ENCODE measurements at places on chromosomes 7 and 10. TPM values are rescaled to one million over a fixed set of nuclear protein-coding genes. Genes with fewer than 3 reads are reported as not detected.
A peak's percentile ranks its signal among the peaks of the same experiment; 100 is the strongest.

DNA sequence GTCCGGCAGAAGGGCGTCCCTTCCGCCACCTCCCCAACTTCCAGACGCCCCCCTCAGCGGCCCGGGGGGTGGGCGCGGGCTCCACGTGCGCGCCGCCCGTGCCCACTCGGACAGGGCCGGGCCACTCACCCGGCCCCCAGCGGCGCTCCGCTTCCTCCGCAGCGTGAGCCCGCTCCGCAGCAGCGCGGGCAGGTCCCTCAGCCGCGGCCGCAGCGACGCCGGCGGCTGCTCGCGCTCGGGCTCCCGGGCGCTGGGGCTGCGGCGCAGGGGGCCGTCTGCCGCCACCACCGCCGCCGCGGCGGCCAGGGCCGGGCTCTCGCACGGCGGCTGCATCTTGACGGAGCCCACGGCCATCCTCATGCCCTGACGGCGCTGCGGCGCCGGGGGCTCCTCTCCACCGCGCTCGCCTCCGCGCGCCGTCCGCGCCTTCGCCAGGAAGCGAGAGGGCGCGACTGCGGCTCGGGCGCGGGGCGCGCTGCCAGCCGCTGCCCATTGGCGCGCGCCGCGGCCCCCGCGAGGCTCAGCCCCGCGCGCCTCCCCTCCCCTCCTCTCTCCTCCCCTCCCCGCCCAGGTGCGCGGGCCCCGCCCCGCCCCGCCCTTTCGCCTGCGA is at the start of gene RAPGEF5:
TSS of gene RAPGEF5 (minus strand) at position 454 of the 610 bp plus-strand sequence. CDS start at position 360, 94 bp downstream.
- no peak for DNase-seq

- DNase-seq = no peak
Observed at GRCh38 chr7:154178895-154179294, 126.7 kb downstream of the DPP6 start.

DNA sequence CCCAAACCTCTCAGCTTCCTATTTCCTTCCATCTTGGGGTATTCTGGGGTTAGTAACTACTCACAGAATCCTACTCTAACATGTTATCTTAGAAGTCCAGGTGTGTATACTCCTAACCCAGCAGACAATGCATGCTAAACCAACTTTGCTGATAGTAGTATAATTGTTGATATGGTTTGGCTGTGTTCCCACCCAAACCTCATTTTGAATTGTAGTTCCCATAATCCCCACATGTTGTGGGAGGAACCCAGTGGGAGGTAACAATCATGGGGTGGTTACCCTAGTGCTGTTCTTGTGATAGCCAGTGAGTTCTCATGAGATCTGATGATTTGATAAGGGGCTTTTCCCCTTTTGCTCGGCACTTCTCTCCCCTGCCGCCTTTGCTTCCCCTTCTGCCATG is 135.1 kb downstream of the CHRM2 start:
- no peak for DNase-seq

- peak; percentile 43 for DNase-seq
Observed at GRCh38 chr10:28393956-28394568, 91.2 kb upstream of the MPP7 start.

The MYO3A gene
- total RNA-seq = not detected

DNA sequence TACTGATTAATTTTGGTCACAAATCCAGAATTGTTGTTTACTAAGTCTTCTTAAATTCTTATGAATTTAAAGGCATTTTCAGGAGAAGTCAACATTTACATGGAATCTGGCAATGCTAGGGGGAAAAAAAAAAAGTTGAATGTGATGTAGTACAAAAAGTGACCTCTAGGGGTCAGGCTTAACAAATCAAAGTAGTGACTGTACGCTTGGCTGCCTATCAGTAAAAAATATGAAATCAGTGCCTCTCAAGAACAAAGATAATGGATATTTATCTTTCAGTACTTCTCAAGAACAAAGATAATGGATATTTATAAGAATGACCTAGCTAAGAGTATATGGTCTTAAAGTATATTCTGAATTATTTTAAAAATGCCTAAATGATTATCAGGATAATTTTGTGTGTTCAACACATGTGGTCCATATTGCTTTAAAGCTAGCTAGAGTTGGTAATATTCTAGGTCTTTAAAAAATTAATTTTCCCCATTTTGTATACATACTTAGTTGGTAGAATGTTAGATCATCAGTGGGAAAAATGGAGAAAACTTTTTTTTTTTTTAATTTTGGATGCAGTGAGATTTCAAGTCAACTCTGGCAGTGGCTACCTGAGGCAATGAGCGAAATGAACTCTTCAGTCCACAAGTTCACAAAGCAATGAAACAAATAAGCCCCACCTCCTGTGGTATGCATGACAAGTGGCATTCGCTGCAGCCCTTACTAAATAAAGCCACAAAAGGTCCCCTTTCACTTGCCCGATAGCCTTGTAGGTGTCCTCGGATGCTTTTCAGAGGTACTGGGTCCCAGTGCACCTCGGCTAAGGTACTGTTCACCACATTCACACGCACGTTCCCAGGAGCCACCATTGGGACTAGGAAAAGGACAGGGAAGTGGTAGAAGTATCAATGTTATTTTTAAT is 51.2 kb upstream of the LAMB4 start:
- DNase-seq = peak; percentile 29

DNA sequence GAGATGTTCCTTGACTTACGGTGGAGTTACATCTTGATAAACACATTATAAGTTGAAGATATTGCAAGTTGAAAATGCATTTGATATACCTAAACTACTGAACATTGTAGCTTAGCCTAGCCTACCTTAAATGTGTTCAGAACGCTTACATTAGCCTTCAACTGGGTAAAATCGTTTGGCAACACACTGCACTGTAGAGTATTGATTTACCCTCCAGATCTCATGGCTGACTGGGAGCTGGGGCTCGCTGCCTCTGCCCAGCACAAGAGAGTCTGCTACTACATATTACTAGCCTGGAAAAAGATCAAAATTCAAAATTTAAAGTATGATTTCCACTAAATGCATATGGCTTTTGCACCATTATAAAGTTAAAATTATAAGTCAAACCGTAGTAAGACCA is 7.5 kb upstream of the AGR3 start:
- DNase-seq = no peak

DNA sequence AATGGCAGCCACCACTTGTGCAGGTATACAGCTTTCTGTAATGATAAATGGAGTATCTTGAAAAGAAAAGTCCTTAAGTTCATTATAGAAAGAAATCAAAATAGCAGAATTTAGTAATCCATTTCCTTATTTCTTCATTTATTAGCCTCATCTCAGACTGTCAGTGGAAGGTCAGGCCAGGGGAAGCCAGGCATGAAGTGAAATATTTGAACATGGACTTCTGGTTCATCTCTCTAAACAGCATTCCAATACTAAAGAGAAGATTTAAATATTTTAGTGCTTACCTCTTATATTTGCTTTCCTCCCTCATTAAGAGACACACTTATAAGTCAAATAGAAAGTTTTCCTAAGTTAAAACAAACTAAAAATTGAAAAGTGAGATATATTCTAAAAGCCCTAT is 26.8 kb downstream of the TRDMT1 start:
- no peak for DNase-seq

DNA sequence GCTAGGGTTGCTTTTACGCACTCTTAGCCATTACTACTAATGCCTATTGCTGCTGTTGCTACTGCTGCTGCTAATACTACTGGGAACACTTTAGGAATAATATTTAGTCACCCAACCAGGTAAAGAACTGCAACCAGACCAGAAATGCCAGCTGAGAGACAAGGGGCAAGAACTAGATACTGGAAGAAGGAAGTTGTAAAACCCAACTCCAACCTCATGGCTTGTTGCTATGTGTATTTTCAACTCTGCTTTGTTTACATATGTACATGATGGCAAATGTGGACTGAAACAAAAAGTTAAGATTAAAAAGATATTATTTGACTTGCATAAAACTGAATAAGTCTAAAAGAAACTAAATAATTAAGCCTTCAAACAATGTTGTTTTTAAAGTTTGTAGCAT is 177.7 kb downstream of the GNAT3 start:
- DNase-seq = no peak

- peak; percentile 85 for DNase-seq
Observed at GRCh38 chr7:158957921-158958491, 101.6 kb downstream of the DYNC2I1 start.

The VAX1 gene
- not detected for total RNA-seq

GRCh38 chr7:132933072-132933458 is 148.8 kb downstream of the CHCHD3 start:
- no peak for DNase-seq

The TMEM176A gene
- total RNA-seq = not detected

The PSD gene
- 2.3 TPM for total RNA-seq

GRCh38 chr10:86366033-86366901 is at the start of gene GRID1:
Gene GRID1 (minus strand): TSS chr10:86366795.
- DNase-seq = no peak

DNA sequence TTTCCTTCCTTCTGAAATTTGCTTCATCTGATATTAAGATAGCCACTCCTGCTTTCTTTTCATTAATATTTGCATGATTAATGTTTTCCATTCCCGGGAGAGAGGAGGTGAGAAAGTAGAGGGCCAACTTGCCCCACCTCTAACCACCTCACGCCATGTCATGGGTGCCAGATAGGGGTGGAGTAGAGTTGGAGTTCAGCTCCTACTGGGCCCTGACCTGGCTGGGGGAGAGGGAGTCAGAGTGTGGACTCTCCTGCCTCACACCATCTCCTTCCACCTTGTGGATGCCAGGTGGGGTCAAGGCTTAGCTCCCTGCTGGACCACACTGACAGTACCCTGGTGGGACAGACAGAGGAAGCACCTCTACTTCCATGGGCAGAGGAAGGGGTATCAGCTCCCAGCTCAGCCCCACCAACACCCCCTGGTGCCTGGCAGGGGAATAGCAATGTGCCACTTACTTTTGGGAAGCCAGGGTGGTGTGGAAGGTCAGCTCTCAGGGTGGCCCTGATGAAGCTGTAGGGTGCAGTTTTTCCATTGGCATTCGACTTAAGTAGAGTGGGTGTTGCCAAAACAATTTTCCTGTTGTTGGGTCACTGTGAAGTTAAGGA is 28.0 kb downstream of the CHST12 start:
- no peak for DNase-seq

DNA sequence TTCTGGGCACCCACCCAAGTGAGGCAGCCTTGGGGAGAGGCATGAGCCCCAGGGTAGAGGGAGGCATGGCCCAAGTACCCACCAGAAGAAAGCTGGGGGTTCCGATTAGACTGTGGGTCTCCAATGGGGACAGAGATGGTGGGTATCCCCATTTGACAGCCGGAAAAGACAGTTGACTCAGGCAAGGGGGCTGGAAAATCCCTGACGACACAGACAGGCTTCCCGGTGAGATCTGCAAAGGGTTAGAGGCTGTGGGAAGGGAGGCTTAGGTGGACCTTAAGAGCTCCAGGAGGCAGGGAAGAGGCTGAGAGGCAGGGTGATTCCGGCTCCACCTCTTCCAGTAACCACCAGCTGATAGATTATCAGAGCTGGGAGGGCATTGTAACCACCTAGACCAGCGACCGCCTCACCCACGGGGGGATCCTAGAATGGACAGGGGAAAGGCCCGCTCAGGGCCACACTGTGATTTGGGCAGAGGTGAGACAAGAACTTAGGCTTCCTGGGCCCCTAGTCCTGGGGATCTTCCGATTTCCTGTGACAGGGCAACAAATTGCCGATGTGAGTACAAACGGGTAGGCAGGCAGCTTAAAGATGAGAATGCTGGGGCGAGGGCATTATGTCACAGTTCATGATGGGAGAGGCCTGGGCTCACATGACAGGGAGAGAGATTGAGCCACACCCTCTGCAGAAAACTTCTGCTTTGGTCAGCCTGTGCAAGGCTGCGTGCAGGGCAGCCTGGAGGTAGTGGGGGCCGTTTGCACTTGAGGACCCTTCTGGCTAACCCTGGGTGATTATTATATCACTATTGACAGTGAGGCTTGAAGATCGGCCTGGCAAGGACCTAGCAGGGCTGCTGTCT is 5.4 kb downstream of the TBATA start:
- DNase-seq = no peak

The SEMA3C gene
- total RNA-seq = 20.9 TPM

GRCh38 chr10:122246830-122247520 is 24.1 kb upstream of the BTBD16 start:
- DNase-seq = no peak

GRCh38 chr10:91022924-91023699 is 102.2 kb upstream of the ANKRD1 start:
- no peak for DNase-seq

GRCh38 chr7:104272767-104273384 is 55.5 kb upstream of the LHFPL3 start:
- DNase-seq = no peak

The GNGT1 gene
- not detected for total RNA-seq

DNA sequence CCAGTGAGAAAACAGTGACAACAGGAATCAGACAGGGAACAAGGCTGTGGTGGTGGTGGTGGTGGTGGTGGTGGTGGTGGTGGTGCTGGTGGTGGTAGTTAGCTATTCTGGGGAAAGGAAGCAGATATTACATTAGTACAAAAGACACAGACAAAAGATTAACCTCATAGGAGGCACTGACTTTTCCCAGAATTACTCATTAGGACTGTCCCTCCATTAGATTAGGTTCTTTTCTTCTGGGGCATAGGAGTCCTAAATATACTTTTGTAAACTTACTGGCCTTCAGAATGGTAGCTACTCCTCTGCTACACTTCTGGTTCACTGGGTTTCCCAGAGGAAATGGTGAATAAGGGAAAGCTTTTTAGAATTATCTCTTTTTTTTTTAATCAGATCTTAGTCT is 156.6 kb upstream of the SEMA3D start:
- DNase-seq = no peak

DNA sequence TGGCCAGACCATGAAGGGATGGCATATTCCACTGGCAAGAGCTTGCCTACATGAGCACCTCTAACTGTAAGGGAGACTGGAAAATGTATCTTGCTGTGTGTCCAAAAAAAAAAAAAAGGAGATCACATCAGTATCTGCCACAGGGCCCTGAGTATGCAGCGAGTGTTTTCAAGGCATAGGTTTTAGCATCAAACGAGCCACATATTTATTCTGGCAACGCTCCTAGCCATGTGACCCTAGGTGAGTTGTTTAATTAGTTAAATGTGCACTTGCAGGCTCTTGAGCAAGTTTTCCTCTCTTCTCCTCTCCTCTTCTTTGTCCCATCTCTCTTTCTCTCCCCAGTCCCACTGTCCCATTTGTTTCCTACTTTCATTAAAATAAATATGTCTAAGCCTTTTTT is 428.7 kb upstream of the AKR1E2 start:
- DNase-seq = no peak

The OTUD1 gene
- total RNA-seq = 21.4 TPM

- no peak for DNase-seq
Observed at GRCh38 chr7:116337800-116338199, 127.5 kb downstream of the TES start.

The CPN1 gene
- total RNA-seq = not detected

DNA sequence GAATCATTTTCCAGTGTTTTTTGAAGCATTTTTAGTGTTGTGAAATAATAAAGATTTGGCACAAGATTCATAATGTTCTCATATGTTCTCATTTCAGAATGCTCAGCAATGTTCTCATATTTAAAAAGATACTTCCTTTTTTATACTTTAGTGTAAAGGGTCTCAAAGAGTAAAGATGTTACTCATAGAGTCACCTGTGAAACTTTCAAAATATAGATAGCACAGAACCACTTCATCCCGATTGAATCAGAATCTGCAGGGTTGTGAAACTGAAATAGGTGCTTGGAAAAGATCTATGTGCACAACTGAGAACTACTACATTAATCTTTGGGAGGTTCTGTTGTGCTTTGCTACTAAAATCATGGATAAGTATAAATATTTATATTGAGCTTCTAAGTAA is 144.7 kb downstream of the MDFIC start:
- no peak for DNase-seq

GRCh38 chr7:7693881-7694280 is 24.5 kb downstream of the RPA3 start:
- DNase-seq = peak; percentile 87

GRCh38 chr10:27998178-27998953 is 513 bp downstream of the ODAD2 start:
- no peak for DNase-seq
